Uterus (tissue), 4 donors: ENCODE measurements at places on chromosomes 7 and 10.

- DNase-seq: no peak
Observed at GRCh38 chr10:60448246-60448645, 58.6 kb upstream of the ANK3 start.

DNA sequence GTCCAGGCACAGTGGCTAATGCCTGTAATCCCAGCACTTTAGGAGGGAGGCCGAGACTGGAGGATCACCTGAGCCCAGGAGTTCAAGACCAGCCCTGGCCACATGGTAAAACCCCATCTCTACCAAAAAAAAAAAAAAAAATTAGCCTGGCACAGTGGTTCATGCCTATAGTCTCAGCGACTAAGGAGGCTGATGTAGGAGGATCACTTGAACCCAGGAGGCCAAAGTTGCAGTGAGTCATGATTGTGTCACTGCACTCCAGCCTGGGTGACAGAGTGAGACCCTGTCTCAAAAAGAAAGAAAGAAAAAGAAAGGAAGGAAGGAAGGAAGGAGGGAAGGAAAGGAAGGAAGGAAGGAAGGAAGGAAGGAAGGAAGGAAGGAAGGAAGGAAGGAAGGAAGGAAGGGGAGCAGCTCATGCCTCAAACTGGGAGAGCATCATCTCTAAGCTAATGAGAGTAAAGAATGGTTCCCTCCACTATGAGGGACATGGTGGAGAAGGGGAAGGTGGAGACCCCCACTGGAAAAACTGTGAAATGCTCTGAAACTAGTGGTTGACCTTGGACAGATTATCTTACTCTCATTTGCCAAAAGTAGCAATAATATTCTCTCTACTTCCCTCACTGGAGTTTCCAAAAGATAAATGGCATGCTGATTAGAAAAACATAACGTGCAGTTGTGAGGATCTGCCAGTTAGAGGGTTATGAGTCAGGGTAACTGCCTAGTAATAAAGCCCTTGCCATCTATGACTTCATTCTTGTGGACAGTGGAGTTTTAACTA, 16.8 kb downstream of the GIMAP5 start:
- DNase-seq: no peak

GRCh38 chr10:77644557-77645243, 7.1 kb upstream of the KCNMA1 start:
- no peak for DNase-seq

DNA sequence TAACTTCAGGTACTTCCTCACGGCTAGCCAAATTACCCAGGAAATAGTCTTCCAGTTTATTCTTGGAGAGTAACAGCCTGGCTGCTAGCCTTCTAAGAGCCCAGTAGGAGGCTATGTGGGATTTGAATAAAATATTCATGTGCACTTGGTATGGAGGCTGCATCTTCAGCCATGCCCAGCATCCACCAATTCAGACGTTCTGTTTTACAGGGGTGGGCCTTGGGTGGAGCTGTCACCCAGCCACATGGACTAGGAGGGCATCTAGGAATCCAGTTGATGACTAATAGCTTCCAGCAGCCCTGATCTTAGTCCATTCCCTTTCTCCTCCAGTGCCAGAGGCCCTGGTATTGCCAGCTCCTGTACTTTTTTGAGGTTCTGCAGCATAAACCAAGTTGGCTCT, 66.3 kb upstream of the ZRANB1 start:
- no peak for DNase-seq

DNA sequence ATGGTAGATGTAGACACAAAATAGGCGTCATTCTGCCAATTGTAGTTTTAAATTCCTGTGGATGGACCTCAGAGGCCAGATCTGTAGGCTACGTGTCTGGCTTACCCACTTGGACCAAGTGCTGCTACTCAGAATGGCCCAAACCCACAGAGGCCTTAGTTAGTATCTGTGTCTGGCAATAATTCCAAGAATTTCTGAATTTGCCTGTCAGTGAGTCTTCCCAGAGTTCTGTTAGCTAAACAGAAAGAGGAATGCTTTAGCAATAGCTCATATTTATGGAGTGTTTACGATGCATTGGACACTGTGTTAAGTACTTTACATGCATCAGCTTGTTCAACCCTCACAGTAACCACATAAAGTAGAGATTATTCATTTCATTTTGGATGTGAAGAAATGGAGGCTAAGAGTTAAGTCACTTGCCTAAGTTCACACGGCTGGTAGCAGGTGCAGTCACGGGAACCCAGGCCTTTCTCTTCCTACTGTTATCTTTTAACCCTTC, 231.8 kb downstream of the PTEN start:
- no peak for DNase-seq
